LNCaP clone FGC (cell line): ENCODE measurements at places on chromosomes 5 and 9.
A peak's percentile ranks its signal among the peaks of the same experiment; 100 is the strongest.

- no peak for DNase-seq
Measured at GRCh38 chr5:159456261-159456660, 126.0 kb upstream of the IL12B start.

DNA sequence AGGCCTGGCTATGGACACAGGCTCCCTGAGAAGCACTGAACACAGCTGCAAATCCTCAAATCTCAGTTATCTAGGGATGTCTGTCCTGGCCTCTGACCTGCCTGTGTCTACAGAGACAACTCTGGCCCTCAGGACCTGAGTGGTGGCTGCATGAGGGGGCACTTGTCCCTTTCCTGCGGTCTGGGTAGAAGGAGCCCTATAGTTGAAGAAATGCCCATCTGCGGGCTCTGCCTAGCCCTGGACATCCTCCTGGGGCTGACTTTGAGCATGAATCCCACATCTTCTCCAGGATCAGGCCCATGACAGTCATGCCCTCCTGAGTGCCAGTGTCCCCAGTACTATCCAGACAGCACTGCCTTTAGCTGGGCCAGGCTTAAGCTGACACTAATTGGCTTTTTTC lies 10.0 kb downstream of the DNAJB5 start:
- no peak for DNase-seq

GRCh38 chr5:176813587-176814312 lies 3.4 kb downstream of the UNC5A start:
- no peak for DNase-seq

DNA sequence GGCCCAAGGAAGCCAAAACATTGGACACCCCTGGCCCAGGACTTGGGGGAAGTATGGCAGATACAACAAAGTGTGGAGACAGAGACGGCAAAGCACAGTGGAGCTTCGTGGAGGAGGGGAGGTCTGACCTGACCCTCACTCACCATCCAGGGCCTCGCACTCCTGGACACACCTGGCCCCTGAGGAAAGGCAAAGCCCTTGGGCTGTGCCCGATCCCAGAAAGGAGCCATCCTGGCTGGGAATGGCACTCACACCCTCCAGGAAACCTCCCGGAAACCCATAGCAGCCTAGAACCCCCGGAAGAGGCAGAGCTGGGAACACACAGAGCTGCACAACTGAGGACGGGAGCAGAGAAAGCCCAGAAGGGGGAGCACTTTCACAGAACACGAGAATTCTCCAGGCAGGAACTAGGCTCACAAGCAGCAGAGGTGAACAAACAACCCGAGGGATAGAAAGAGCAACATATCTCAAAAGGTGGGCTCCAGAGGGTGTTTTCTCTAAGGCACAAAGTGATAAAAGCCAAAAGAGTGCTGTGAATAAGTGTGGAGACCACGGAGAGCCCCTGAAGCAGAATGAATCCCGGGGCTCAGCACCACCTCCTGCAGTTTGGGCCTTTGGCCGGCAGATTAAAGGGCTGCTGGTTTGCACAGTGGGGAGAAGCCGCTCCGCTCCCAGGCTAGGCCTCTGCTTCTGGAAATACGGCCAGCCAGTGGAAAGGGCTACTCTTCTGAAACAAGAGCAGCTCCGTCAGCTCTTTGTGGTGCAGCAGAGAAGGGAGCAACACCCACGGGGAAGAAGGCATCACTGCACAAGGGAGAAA lies 108.2 kb downstream of the UBE2R2 start:
- DNase-seq = peak; percentile 23

GRCh38 chr9:122325124-122325523 lies 45.7 kb upstream of the PTGS1 start:
- no peak for DNase-seq

DNA sequence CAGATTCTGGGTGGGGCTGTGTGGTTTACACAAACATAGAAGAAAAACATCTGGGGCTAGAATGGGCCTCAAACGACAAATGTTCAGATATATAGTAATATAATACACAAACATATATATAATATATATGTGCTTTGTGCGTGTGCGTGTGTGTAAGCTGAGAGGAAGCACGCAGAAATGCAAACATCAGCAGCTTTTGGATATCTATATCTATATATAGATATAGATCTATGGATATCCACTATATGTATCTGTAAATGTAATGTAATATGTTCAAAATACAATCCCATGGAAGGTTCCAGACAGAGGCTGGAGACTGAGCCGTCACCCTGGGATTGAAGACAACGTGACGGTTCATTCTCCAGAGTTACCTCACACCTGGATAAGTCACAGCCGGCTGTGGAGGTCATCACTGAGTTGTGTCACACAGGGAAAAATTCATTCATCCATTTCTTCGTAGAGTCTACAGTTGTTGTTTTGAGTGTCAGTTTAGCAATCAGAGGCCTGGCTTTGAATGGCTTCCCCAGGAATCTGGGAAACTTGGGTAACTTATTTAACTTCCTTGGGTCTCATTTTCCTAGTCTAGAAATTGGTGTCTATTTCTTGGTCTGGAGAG lies 123.0 kb upstream of the CPEB4 start:
- no peak for DNase-seq

GRCh38 chr9:77975036-77975435 lies 56.6 kb downstream of the GNAQ start:
- no peak for DNase-seq

DNA sequence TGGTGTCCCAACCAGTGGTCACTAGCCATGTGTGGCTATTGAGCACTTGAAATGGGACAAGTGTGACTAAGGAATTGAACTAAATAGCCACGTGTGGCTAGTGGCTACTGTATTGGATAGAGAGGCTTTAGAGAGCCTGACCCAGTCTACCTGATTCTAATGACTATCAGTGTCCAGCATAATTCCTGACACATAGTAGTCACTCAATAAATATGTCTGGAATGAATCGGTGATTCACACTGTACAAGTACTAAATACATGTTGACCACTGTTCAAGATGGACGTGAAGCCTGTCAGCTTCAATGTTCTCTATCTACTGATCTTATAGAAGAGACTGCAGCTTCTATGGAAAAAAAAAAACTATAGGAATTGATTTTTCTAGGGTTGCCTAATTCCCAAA lies 57.7 kb upstream of the MAST4 start:
- no peak for DNase-seq

DNA sequence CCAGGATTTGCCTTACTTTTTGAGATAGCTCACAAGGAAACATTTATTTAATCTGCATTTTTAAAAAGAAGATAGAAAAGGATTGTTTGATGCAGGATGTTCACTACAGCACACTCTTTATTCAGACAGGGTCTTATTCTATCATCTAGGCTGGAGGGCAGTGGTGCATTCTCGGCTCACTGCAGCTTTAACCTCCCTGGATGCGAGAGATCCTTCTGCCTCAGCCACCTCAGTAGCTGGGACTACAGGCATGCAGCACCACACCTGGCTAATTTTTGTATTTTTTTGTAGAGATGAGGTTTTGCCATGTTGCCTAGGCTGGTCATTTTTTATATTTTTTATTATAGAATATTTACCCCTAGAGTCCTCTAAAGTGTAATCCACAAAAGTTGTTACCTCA lies 221.4 kb downstream of the MCTP1 start:
- no peak for DNase-seq

- no peak for DNase-seq
Measured at GRCh38 chr5:36880761-36881160, 4.2 kb downstream of the NIPBL start.

- DNase-seq = no peak
Measured at GRCh38 chr5:102867992-102868662, 113.0 kb downstream of the PAM start.

GRCh38 chr5:6432206-6432605 lies 16.5 kb upstream of the UBE2QL1 start:
- no peak for DNase-seq

DNA sequence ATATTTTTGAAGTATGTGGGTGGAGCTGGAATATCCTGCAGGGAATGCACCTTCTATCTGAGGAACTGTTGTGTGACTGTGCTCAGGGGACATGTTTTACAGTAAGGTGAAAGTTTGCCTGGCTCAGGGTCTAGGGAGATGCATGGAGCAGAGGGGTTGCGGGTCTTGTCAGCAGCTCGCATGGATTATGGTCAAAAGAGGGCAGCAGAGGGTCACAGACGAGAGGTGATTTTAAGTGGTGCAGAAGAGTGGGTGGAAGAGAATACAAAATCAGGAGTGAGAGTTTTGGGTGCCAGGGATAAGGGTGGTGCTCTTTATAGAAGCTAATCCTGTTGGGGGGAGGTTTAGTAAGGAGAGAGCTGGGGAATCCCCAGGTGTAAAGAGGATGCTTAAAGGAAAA lies 53.5 kb upstream of the GRIN3A start:
- DNase-seq = no peak

- DNase-seq = no peak
Measured at GRCh38 chr5:146185161-146185560, 2.7 kb upstream of the LARS1 start.
